Iris pigment epithelial cell (primary cell): ENCODE measurements at places on chromosomes 7 and 10.

- DNase-seq = no peak
These were observed 385.8 kb upstream of the C7orf33 start for GRCh38 chr7:148204639-148205304.

DNA sequence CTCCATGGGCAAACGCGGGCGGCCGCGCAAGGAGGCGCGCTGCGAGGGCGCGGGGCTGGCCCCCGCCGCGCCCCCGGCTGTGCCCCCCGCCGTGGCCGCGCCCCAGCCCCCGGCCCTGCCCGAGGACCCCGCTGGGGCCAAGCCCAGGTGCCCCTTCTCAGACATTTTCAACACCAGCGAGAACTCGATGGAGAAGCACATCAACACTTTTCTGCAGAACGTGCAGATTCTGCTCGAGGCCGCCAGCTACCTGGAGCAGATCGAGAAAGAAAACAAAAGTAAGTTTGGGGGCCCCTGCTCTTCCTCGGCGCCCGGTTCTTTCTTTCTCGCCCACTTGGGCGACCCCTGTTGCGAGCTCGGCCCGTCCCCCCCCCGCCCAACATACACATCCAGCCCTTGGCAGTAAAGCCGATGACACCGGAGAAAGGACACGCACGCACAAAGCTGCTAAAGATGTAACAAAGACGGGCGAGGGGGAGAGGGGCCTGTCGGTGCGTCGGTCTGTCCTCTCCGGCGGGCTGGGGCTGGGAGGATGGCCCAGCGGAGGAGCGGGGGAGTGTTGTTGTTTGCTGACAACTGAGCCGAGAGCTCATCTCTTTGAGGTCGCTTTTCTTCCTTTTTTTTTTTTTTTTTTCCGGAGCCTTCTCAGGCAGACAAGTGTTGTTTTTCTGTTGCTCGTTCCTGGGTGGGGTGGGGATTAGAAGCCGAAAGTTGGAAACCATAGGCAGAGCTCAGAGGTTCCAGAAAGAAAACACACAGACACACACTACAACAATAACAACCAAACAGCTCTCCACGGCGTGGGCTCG is 604 bp downstream of the MXI1 start:
- peak; percentile 47 for DNase-seq

- no peak for DNase-seq
These were observed 131.4 kb upstream of the BTBD16 start for GRCh38 chr10:122139627-122140170.

- no peak for DNase-seq
These were observed 247 bp downstream of the PARD3 start for GRCh38 chr10:34814913-34815184.

DNA sequence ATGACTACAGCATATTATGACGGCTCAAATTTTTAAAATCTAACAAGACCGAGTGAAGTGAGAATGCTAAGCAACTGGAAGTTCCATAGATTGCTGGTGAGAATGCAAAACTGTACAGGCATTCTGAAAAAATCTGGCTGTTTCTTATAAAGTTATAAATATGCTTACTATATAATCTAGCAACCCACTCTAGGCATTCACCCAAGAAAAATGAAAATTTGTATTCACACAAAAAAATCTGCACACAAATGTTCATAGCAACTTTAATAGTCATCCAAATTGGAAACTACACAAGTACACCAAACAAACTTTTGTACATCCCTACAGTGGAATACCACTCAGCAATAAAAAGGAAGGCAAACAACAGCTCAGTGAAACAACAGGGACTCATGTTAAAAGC is 39.9 kb upstream of the STARD3NL start:
- no peak for DNase-seq

DNA sequence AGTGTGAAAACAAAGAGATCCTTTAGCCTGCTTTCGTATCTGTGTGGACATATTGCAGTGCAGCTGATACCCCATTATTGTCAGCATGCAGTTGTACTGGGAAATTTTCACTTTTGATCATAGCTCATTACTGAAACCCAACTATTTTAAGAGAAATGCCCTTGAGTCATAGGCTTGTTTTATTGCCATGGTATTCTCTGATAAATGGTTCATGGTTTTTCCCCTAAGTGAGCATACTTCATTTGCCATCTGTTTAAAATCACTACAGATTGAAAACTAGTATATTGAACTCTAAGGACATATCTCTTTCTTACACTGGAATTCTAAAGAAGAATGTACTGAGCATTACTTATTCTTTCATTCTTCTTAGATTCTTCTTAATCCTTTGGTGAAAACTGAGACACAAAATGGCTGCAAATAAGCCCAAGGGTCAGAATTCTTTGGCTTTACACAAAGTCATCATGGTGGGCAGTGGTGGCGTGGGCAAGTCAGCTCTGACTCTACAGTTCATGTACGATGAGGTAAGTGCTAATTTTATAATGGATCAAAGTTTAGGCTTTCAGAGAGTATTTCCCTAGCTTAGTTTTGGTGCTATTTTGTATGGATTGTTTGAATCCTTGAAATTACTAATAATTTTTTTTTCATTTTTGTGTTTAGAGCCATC is 63.0 kb downstream of the RALA start:
- no peak for DNase-seq

GRCh38 chr10:6593241-6593671 is 13.2 kb upstream of the PRKCQ start:
- DNase-seq = no peak

DNA sequence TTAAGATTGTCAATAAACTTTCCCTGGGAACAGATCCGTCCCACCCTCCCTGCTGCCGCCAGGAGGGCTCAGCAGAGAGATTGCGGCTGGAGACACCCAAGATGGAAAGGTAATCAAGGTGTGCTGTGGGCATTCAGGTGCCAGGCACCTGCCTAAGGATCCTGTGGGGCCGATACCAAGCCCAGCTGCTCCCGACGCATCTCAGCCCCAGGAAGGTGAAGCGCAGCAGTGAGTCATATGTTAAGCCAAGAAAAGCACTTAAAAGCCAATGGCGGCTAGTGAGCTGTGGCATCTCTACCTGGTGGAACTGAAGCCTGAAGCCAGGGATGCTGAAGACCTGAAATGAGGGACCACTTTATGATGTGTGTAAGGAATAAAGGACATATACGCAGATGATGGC is 6.1 kb downstream of the WDR86 start:
- peak; percentile 58 for DNase-seq

DNA sequence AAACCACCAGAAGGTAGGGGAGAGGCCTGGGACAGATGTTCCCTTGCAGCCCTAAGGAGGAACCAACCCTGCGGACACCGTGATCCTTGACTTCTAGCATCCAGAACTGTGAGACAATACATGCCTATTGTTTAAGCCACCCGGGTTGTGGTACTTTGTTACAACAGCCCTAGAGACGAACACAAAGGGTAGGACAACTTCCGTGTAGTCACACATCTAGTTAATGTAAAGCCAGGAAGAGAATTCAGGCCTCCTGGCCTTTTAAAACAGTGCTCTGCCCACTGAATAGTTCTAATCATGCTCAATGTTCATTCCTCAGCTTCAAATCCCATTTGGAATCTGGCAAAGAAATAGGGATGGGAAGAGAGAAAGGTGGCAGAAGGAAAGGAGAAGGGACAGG is 240.2 kb upstream of the KMT2E start:
- DNase-seq = no peak

GRCh38 chr7:31314781-31315180 is 25.7 kb downstream of the NEUROD6 start:
- DNase-seq = no peak

GRCh38 chr7:87552351-87552900 is 48.3 kb downstream of the ABCB1 start:
- no peak for DNase-seq

DNA sequence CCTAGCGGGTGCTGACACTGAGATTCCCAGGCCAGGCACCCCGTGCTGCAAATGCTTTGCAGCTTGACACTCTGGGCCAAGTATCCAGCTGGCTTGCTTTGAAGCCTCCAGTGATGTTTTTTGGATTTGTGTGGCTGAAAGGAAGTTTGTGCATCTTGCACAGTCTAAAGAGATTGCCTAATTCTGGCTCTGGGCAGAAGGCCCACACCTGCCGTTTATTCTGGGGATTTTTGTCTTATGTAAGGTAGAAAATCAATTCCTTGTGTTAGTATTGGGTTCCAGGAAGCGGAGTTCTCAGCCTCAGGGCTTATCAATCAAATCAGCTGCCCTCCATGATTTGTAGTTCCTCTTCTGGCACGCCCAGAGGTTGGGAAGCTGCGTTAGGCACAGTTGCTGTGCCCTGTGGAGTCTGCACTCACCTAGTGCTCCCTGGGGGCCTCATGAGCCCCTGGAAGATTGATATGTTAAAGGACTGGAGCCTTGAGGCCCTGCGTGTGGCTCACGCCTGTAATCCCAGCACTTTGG is 8.4 kb upstream of the PURB start:
- DNase-seq = no peak

DNA sequence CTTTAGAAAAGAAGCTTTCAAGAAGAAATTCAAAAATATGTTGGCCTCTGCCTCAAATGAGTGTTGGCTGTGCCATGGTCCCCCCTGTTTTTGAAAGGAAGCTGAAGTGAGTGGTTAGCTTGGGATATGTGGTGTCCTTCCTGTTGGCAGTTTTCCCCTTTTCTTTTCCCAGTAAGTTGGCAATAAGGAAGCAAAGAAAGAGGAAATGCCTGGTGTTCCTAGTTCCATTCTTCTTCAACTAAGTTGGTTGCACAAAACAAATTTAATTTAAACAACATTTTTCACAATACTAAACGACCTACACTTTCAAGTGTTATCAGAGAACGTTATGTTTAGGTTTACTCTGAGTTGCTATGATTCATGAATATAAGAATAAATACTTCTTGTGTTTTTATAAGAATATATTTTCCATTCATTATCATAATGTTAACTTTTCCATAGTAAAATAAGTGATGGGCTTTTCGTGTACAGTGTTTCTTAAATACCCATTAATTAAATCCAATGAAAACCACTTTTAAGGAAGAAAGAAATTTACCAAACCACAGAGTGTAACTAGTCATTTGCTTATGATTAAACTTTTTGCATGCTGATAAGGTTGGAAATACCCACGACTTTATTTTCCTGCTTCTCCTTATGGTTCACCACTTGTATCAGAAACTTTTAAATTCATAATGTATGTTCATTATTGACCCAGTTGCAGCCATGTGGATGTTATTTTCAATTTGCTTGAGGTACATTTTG is 7.7 kb downstream of the HDAC9 start:
- no peak for DNase-seq

DNA sequence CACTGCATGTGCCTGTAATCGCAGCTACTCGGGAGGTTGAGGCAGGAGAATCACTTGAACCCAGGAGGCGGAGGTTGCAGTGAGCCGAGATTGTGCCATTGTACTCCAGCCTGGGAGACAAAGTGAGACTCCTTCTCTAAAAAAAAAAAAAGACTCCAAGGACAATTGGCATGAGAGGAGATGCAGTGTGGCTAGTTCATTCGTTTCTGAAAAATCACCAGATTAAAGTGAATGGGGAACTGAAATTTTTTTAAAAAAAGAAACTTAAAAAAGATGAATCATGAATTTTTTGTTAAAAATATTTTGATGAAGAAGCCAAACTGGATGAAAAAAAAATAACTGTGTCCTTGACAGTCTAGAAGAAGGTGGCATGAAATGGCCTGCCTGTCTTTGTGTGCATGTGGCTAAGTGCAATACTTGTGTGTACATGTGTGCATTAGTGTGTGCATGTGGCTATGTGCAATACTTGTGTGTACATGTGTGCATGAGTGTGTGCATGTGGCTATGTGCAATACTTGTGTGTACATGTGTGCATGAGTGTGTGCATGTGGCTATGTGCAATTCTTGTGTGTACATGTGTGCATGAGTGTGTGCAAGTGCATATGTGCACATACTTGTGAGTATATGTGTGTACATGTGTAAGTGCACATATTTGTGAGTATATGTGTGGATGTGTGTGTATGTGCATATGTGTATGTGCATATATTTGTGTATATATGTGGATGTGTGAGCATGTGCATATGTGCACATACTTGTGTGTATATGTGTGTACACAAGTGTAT is 391.7 kb upstream of the KLF6 start:
- no peak for DNase-seq

DNA sequence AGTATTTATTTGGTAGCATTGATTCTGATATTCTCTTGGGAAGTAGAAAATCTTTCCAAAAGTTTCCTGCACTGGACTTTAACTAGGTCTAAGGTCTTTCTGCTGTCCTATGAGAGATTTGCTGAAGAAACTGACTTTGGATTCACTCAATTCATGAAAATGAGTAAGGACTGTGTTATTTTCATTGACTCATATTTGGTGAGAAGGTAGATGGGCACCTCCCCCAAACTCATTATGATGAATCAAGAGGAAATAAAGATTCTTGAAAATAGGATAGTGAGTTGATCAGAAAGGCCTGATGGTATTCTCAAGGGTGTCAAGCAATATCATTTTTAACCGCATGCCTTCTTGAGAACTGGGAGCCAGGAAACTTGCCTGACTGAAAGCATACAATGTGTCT is 110.3 kb downstream of the RNF133 start:
- peak; percentile 25 for DNase-seq

GRCh38 chr10:104735036-104735756 is 94.1 kb downstream of the SORCS3 start:
- no peak for DNase-seq

DNA sequence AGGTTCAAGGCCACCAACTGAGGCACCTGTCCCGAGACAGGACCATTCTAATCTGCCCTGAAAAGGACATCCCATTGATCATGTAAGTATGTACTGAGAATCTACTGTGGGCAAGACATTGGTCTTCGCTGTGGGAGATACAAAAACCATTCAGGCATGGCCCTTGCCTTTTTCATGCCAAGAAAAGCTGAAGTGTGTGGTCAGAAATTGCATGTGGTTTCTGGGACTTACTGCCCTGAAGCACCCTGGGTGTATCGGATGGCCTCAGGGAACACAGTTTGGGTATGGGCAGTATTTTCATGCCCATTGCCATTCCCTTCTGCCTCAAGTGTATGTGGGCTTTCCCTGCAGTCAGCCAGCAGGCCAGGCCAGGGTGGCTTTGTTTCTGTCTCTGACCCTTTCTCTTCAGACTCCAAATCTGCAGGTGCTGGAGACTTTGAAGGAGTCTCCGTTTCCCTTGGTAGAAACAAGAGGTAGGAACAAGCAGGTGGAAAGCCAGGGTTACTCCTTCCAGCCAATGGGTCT is 285.7 kb downstream of the ZEB1 start:
- DNase-seq = no peak

DNA sequence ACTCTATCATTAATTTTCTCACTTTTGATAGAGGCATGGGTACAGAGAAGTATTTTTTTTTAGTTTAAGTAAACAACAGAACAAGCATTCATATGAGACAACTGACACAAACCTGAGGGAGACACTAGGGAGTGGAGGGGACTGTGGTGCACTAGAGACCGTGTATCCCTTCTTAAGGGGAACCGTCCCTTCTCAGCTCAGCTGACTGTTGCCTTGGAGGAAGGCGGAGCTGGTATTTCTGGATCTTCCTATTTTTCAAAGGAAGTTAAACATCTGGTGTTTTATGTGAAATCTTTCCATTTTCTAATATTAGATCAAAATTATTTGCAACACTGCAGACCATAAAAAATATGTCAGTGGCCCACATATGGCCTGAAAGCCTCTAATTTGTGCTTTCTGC is 113.6 kb upstream of the MACROH2A2 start:
- no peak for DNase-seq

GRCh38 chr7:8418629-8419245 is 14.7 kb upstream of the NXPH1 start:
- peak; percentile 59 for DNase-seq

DNA sequence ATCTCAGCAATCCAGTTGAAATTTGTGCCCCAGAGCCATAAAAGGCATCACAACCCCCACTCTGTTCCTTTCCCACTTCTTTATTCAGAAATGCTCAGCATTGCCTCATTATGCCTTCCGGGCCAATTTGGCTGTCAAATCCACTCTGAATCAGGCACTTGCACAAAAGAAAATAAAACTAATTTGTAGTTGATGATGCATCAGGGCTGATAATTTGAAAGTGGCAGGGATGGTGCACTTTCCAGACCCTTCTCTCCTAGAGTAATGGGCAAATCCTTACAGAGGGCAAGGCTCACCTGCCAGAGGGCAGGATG is 147.9 kb upstream of the PDE1C start:
- DNase-seq = no peak
